GM04504 (cell line): ENCODE measurements at places on chromosomes 3 and 15.

- no peak for DNase-seq
Observed at GRCh38 chr3:19885468-19885867, 48.5 kb downstream of the EFHB start.

- DNase-seq = no peak
Observed at GRCh38 chr3:20564966-20565365, 379.0 kb upstream of the SGO1 start.

- DNase-seq = no peak
Observed at GRCh38 chr3:174859756-174860155, 622 bp downstream of the NAALADL2 start.

DNA sequence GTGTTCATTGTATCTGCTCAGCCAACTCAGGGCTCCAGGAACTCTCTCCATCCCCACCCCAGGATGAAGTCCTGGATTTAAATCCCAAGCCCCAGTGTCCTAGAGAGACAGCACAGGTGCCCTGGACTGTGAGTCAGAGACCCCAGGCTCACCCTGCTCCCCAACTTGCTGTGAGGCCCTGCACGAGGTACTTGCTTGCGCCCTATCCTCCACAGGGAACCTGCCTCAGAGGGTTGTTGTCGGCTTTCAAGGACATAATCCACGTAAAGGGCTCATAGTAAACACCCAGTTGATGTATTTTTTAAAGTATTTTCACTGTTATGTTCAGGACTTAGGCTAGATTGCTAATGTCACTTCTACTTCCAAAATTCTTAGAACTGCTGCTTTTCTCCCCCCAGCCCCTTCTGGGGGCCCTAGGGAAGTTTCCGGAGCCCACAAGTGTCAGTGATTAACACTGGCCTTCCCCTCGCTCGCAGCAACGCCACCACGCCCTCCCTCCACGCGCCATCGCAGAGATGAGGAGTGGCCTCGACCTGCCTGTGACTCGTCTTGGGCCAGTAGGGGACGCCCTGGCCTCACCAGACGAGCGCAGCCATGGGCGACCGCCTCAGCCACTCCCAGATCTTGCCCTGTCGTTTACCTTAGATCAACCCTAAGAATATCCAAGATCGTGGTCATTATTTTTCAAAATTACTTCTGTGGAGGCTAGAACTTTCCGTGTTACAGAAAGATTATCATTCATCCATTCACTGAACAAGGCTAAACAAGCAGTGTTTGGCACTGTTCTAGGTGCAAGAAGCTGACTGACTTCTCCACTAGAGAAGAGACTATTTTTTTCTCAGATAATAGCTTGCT lies 6.0 kb upstream of the SRP14 start:
- no peak for DNase-seq

- no peak for DNase-seq
Observed at GRCh38 chr3:196641333-196642054, 2.0 kb downstream of the NRROS start.

- DNase-seq = no peak
Observed at GRCh38 chr3:89227218-89227617, 119.8 kb downstream of the EPHA3 start.

DNA sequence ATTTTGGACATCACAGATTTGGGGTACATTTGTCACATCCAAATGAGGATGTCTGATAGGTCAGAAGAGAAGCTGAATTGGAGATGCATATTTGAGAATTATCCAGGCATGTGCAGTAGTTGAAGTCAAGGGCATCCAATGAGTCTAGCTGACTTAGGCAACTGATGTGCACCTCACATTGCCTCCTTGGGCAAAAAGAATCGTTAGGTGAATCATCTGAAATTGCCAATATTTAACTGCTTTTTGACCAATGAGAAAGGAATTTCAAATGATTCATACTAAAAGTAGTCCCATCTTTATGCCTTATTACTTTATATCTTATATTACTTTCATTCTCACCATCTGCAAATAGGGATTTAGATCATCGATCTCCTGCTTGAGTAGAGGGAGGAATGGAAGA lies 117.7 kb downstream of the CD47 start:
- DNase-seq = no peak

DNA sequence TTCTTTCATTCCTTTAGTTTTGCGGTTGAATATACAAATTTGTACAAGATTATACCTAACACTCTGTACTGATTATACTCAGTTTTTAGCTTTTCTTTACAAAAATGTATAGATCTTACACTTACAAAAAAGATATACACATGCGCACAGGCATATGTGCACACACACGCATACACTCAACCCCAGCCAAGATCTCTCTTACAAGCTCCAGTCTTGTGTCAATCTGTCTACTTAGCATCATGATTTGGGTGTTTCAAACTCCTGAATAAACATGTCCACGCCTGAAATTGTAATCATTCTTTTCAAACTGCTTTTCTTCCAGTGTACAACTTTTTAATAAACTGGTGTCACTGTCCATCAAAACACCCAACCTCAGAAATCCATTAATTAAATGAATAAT lies 180.7 kb downstream of the NAALADL2 start:
- DNase-seq = no peak

- DNase-seq = no peak
Observed at GRCh38 chr15:53549697-53550305, 209.7 kb downstream of the WDR72 start.

GRCh38 chr3:46029953-46030543 lies 2.8 kb upstream of the XCR1 start:
- DNase-seq = no peak

DNA sequence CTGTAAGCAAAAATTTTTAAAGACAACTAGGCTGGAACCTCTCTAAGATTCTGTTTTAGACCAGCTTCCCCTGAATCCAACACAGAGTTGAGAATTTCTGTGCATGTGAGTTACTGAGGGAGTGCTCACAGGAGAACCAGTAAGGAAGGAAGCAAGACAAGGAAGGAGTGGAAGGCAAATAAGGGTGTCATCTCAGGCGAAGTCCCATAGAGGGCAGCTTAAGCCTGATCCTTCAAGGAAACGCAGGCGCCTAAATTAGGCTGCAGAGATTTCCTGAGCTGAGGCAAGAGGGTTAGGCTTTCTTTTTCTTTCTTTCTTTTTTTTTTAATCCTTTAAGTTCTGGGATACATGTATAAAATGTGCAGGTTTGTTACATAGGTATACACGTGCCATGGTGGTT lies 36.2 kb upstream of the COL6A6 start:
- DNase-seq = peak; percentile 9

DNA sequence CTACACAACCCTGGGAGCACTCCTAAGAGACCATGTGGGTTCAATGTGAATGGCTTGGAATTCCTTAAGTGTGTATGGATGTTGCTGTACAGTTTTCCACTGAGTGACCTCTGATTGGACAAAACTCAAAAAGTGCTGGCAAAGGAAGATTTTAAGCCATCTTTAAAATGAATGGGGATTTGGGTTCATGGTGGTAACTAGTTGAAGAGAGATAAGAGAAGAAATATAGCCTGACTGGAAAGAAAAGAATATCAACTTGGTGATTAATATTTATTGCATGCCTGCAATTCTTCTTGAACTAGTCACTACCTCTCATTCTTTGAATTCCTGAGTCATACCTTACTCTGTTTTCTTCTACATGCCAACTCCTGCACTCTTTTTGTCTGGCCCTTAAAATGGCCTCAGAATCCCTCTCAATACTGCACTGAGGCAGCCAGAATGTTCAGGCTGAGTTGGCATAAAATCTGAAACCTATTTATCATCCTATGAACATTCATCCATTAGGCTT lies 124.7 kb downstream of the RPL22L1 start:
- no peak for DNase-seq

GRCh38 chr3:120688121-120688520 lies 6.1 kb upstream of the HGD start:
- peak; percentile 14 for DNase-seq

- DNase-seq = no peak
Observed at GRCh38 chr3:23446301-23446700, 243.2 kb downstream of the UBE2E2 start.

GRCh38 chr3:122880624-122881023 lies 85.8 kb downstream of the SLC49A4 start:
- DNase-seq = no peak

DNA sequence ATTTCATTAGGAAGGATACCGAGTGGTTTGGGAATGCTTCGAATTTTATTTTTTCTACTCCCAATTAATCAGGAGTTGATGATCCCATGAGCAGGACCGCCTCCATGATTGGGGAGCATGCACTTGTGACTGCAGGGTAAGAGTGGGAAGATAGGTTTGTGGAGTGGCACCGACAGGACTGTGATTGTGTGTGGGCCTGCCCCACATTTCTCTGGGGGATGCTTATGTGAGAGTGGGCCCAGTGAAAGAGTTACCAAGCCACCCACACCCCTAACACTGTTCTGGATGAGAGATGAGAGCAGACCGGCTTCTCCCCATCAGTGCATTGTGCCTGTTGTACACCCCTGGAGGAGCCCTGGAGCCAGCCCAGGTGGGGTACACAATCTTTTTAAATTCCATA lies 76.7 kb downstream of the LHFPL4 start:
- no peak for DNase-seq

GRCh38 chr15:62920682-62921502 lies 121.7 kb upstream of the TPM1 start:
- peak; percentile 68 for DNase-seq

DNA sequence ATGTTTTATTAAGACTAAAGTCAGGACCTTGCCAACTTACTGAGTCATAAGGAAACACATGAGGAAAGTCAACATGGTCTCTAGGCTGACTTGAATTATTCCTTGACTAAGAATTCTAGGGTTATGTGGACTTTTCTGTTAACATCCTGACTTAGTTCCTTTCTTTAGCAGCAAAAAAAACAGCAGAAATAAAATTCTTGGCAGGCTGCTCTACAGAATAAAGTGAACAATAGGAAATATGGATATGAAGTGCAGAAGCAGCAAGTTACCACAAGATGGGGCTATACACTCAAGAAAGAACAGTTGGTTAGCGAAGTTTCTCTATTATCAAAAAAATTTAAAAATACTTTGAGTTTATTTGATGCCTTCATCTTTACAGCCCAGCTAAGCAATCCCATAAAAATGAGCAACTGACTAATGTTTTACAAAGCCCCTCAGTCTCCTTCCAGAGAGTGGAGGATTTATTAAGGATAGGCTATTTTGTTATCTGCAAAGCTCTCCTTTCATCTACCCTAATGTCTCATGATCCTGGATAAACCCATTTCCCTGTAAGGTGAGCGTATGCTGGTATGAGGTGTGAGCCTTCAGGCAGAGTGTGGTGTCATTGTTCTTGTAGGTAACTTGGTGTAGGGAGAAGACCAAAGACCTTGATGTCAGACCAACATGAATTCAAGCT lies 23.1 kb upstream of the MCCC1 start:
- DNase-seq = peak; percentile 24

DNA sequence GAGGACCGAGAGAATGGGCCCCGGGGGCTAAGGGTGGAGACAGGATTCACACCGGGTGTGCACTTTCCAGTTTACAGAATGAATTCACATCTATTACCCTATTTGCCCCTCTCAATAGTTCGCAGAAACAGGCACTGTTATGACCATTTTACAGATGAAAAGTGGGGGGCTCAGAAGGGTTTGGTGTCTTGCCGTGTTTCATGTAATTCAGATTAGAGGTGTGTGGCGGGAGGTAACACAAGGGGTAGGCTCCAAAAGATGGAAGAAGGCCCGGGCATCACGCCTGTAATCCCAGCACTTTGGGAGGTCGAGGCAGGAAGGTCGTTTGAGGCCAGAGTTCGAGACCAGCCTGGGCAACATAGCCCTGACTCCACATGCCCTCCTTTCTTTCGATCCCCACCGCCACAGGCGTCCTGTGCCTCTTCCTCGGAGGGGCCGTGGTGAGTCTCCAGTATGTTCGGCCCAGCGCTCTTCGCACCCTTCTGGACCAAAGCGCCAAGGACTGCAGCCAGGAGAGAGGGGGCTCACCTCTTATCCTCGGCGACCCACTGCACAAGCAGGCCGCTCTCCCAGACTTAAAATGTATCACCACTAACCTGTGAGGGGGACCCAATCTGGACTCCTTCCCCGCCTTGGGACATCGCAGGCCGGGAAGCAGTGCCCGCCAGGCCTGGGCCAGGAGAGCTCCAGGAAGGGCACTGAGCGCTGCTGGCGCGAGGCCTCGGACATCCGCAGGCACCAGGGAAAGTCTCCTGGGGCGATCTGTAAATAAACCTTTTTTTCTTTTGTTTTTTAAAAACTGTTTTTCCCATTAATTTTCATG lies 3.4 kb downstream of the DUOXA2 start:
- DNase-seq = no peak

- DNase-seq = no peak
Observed at GRCh38 chr3:37534940-37535339, 326.7 kb upstream of the CTDSPL start.

DNA sequence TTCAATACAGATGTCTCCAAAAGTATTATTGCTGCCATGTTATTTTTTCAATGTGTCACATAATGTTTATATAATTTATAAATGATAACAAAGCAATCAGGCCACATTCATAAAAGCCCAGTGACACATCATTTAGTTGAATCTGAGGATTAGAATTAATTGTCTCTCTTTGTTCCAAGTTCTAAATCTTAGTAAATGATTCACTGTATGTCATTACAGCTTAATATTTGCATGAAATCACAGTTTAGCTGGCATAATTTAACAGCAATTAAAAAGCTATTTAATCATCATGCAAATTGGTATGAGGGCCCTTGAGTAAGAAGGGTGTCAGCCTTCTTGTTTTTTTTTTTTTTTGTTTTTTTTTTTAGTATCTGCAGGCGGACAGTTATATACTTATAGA lies 427.0 kb downstream of the EPHA6 start:
- DNase-seq = no peak

- DNase-seq = no peak
Observed at GRCh38 chr3:74906181-74906580, 291.7 kb upstream of the CNTN3 start.

- no peak for DNase-seq
Observed at GRCh38 chr15:92014281-92015030, 160.9 kb downstream of the SLCO3A1 start.

GRCh38 chr3:129608087-129608935 lies 1.8 kb upstream of the PLXND1 start:
- DNase-seq = no peak
